ENCODE measurements at places on chromosomes 3 and 15. TPM values are rescaled to one million over a fixed set of nuclear protein-coding genes. Genes with fewer than 3 reads are reported as not detected.

DNA sequence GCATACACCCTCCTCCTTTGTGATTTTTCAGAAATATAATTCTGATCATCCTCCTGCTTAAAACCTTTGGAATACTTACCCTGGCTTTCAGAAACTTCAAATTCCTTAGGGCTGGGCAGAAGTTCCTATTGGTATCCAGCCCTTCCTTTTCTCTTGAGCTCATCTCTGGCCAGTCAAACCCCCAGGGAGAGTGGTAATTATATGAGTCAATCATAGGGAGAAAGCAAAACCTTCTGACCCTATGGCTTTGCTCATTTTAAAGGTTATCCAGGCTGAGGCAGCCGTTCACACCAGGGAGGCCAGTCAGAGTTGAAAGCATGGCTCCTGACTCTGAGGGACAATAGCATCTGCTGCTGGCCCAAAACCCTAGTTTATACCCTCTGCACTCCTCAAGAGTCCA lies 23.9 kb upstream of the CTNNB1 start:
- no peak for DNase-seq

DNA sequence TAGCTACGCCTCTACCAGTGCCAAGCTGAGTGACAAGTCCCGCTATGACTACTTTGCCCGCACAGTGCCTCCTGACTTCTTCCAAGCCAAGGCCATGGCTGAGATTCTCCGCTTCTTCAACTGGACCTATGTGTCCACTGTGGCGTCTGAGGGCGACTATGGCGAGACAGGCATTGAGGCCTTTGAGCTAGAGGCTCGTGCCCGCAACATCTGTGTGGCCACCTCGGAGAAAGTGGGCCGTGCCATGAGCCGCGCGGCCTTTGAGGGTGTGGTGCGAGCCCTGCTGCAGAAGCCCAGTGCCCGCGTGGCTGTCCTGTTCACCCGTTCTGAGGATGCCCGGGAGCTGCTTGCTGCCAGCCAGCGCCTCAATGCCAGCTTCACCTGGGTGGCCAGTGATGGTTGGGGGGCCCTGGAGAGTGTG lies 5.7 kb downstream of the GRM2 start:
- no peak for DNase-seq

DNA sequence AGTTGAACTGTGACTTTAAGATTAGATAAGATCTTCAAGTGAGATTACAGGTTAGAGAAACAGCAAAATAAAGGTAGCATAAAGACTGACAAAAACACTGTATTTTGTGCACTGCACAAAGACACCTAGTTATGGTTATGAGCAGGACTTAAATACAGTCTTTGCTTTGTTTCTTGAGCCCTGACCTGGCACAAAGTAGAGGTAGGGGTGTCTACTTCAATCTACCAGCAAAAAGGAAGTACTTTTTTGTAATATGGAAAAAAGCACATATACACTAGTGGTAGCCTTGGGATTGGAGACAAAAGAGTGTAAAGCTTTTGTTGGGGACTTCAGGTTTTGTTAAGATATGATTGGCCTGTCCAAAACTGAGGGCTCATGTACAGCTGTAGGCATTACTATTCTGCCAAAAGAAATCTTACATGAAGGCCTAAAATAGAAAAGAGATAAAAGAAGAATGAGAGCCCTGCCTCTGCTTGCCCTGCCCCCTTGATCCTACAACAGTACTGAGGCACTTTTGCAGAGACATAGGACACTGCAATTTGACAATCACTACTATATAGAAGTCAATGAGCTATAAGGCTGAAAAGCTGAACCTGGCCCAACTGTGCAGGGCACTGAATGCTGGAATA lies 194.3 kb downstream of the CBLB start:
- DNase-seq: no peak

DNA sequence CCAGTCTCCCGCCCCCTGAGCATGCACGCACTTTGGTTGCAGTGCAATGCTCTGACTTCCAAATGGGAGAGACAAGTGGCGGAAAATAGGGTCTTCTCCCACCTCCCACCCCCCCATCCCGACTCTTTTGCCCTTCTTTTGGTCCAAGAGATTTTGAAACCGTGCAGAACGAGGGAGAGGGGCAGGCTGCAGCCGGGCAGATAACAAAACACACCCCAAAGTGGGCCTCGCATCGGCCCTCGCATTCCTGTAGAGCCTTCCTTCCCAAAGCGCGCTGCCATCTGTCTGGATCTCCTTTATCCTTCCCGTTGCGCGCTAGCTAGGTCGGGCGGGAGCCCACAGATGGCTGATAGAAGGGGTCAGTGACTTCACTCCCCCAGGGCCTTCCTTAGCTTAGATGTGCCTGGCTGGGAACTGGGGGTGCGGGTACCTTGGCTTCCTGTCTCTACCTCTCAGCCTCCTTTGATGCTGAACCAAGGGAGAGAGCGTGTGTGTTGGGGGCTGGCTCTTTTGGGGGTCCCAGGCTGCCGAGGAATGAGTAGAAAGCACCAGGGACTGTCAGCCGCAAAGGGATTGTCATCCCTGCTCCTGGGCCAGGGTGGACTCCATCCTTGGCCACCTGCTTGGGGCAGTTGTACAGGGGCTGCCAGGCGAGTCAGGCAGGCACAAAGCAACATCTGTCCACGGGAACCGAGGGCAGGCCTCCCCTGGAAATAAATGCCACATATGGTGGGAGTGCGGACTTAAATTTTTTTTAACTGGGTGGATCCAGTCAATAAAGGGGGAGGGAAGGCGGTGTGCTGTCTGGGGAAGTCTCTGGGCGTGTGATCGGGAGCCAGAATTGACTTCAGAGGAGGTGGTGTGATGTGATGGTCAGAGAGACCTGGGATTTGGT lies 1.8 kb downstream of the SMAD3 start:
- peak; percentile 38 for DNase-seq

DNA sequence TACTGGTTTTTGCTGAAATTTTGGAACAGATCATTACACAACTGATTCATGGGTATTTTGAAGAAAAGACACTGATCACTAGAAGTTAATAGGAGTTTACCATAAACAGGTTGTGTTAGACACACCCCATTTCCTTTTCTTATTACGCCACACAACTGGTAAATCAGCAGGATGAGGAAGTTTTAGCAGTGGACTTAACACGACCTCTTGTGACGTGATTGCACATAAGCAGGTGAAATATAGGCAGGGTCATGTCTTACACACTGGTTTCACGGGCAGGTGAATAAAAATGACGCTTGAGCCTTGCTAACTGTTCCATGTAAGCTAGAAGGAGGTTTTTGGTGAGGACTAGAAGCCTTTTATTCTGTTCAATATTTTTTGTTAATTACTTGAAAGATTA lies 27.1 kb upstream of the TPRG1 start:
- DNase-seq: peak; percentile 4

GRCh38 chr3:6531153-6531552 lies 329.8 kb upstream of the GRM7 start:
- no peak for DNase-seq

DNA sequence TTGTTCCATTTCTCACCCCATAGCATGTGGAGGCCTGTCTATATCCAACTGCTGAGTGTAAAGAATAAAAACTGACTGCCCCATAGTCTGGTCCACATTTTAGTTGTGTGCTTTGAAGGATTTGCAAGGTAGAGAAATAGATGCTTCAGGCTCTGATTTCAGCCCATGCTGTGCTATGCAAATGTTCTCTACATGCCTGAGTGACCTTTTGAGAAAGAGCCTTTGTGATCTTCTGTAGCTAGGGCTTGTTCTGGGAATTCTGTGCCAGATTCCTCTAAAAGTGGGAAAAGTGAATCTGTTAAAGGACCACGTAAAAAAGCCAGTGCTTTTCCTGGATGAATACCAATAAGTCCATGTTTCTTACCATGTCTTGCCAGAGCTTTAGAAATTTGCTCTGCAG lies 5.2 kb downstream of the KCTD6 start:
- no peak for DNase-seq

GRCh38 chr3:18241837-18242236 lies 183.3 kb downstream of the SATB1 start:
- DNase-seq: no peak

DNA sequence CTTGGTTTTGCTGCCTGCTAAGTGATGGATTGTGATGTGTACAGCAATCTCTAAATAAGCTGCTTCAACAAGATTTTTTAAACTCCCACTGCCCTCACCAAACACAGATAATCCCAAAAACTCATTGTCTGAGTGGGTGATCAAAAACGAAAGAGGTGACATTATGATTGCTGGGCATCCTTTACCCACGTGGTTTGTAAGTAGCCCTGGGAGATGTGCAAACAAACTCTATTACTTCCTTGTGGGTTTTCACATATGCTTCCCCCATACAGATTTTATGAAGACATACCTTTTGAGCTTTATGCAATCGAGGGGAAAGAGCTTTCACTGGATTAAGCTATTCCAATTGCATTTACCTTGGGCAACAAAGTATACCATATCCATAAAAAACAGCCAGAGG lies 1000.4 kb downstream of the FHIT start:
- no peak for DNase-seq

DNA sequence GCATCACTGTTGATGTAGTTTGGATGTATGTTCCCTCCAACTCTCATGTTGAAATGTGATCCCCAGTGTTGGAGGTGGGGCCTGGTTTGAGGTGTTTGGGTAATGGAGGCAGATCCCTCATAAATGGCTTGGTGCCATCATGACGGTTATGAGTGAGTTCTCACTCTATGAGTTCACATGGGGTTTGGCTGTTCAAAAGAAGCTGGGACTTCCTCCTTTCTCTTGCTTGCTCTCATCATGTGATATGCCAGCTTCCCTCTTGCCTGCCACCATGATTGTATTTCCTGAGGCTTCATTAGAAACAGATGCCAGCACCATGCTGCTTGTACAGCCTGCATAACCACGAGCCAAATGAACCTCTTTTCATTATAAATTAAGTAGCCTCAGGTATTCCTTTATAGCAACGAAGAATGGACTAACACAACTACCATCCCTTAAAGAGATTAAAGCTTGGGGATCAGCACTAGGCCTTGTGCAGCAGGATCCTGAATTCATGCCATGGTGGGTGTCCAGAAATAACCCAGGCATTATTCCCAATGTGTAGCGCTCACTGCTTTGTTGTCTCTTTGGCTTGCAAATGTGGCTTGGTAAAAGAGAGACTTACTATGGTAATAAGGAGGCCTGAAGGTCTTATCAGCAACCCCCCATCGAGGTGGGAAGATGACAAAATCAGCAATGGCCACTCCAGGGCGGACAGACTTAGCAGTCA lies 41.9 kb downstream of the NDUFB4 start:
- DNase-seq: no peak

DNA sequence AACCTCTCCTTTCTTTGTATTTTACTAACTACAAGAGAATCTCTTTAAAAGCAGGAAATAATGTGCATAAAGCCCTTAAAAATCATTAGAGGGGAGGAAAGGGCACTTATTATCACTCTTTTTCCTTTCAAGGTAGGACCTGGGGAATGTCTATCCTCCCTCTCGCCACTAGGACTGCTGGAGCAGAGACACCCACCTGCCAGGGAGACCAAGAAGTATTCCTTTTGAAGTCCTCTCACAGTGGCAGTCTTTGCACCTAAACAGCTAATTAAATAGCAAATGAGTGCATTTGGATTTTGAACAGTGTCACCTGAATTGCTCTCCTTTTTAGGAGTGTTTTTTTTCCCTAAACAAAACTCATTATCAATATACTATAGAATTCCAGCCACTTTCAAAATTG lies 874.1 kb downstream of the ZPLD1 start:
- no peak for DNase-seq

GRCh38 chr3:19898721-19899120 lies 35.3 kb downstream of the EFHB start:
- peak; percentile 16 for DNase-seq

DNA sequence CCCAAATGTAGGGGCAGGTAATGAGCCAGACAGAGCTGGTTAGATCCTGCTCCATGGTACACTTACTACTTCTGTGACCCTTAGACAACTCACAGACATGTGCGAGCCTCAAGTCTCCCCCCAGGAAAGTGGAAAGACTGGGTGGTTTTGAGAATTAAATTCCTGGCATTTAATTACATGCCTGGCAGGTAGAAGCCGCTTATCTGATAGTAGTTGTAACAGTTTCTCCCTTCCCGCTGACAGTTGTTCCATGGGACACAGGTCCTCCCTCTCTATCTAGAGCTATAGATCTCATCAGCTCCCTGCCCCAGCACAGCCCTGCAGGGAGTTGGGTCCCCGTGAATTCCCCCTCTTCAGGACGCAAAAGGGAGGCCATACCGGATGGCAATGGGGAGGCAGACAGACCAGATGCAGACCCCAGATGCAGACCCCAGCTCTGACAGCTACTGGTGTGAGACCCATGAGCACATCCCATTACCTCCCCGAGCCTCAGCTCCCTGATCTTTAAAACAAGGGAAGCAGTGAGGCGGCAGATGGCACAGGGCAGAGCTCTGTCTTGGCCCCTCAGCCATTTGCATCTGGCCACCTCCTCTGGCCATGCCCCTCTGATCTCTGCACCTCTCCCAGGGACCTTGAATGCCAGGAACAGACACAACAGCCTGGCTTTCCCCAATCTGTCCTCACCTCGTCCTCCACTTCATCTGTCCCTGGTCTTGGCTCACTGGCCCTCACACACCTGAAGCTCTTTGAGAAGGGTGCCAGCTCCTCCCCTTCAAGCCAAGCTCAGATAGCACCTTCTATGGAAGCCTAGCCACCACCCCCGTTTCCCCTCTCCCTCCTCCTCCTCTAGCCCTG lies 34.1 kb upstream of the NR2C2 start:
- DNase-seq: no peak

GRCh38 chr3:125079675-125080045 lies 23.9 kb upstream of the HEG1 start:
- DNase-seq: no peak

GRCh38 chr15:31554261-31554660 lies 227.6 kb downstream of the KLF13 start:
- DNase-seq: peak; percentile 80

- no peak for DNase-seq
These were observed 21.4 kb downstream of the CCR1 start for GRCh38 chr3:46186471-46187340.

ITIH3 gene
- not detected for total RNA-seq

GATA2 gene
- 63.9 TPM for total RNA-seq

CLDN18 gene
- not detected for total RNA-seq

DUOXA2 gene
- not detected for total RNA-seq

MME gene
- 10.5 TPM for total RNA-seq

PIGB gene
- total RNA-seq: 14.1 TPM

FEZF2 gene
- not detected for total RNA-seq

ZNF717 gene
- total RNA-seq: 6.6 TPM

Measured in endothelial cell of umbilical vein (primary cell).